ENCODE measurements at places on chromosomes 5 and 9.
A peak's percentile ranks its signal among the peaks of the same experiment; 100 is the strongest.

DNA sequence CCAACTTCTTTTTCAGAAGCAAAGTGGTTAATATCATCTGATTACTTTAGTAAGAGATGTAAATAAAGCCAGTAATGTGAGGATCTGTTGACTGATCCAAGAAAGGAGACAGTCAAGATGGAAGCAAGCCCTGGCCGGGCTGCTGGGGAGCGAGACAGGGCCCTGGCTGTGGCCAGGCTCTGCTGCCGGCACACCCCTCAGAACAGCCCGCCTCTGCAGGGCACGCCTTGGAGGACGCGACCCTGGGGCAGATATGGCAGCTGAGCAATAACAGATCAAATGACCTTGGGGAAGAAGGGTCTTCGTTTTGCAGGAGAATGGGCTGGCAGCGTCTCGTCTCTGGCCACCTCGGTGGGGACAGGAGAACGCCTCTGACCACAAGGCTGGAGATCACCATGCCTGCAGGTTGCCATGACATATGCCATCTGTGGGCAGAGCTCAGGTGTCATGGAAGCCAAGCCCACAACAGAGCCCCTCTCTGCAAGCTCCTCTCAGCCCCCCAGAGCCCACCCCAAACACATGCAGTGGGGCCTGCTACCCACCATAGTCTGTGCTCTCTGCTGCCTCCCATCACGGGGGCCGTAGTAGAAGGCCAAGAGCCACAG, 206.5 kb downstream of the FANCC start:
- no peak for DNase-seq

GRCh38 chr9:89730715-89731114, 125.9 kb downstream of the GADD45G start:
- DNase-seq = no peak

DNA sequence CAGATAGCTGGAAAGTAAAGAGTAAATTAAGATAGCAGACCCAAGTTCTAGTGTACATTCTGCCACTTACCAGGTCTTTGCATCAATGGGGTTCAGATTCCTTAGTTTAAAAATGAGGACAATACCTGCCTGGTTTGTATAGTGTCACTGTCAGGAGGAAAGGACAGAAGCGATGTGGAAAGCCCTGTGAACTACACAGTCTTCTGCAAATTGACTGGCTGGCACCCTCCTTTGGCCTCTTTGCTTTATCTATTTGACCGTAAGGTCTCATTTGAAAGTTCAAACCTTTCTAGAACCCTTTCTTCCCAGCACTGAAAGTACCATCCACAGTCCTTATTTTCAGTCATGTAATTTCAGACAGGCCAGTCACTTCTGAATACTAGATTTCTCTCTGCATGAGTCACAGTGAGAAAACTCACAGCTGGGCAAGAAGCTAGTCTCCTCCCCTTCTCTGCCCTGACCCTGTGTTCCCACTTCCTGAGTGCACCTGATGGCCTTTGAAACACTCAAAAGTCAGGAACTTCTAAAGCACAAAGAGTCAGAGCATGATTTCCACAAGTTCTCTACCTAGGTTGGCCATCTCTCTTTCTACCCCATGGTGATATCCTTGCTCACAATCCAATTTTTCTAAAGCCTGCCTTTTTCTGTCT, 91.3 kb upstream of the RASEF start:
- DNase-seq = no peak

DNA sequence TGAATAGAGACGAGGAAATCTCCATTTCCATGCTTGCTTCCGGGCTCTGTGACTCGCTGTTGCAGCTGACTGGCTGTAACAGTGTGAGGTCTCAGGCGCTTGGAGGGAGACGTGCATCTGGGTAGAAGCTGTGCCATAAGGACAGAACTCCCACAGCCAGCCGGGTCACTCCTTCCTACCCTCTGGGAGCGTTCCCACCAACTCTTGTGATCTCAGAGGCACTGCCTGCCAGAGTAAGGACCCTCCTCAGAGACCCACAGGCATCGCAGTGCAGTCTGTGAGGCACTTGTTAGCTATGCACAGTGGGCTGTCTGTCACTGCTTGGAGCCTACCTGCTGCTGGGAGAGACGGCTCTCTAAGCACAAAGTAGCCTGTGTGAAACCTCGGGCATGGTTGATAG, 203.4 kb upstream of the SEMA6A start:
- DNase-seq = no peak

- peak; percentile 10 for DNase-seq
Measured at GRCh38 chr5:82793808-82794419, 283.3 kb downstream of the TMEM167A start.

- DNase-seq = no peak
Measured at GRCh38 chr5:173891308-173892116, 3.4 kb downstream of the CPEB4 start.

DNA sequence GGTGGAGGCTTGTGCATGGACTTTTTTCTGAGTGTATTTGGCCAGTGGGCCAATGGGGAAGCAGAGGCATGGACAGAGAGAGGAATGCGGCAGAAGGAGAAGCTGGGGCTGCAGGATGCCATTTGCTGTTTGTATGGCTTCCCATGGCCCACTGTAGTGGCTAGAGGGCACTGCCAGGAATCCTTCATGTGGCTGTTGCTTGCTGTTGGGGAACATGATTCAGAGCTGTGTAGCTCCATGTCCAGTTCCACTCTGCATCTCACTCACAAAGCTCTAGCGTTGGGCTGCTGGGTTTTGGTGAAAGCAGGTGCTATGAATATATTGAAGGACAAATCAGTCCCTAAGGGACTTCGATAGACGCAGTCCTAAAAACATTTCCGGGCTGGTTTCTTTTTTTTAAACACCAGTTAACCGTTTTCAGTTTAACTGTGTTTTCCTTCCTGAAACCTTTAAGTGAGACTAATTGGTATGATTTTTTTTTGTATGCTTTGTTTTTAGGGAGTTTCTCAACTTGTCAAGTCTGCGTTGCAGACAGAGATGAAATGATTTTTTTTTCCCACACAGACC, 51.3 kb downstream of the SLC22A5 start:
- DNase-seq = no peak

- no peak for DNase-seq
Measured at GRCh38 chr9:83299094-83299493, 236.2 kb upstream of the RASEF start.

GRCh38 chr5:82031220-82032119, 59.6 kb downstream of the ATG10 start:
- no peak for DNase-seq

DNA sequence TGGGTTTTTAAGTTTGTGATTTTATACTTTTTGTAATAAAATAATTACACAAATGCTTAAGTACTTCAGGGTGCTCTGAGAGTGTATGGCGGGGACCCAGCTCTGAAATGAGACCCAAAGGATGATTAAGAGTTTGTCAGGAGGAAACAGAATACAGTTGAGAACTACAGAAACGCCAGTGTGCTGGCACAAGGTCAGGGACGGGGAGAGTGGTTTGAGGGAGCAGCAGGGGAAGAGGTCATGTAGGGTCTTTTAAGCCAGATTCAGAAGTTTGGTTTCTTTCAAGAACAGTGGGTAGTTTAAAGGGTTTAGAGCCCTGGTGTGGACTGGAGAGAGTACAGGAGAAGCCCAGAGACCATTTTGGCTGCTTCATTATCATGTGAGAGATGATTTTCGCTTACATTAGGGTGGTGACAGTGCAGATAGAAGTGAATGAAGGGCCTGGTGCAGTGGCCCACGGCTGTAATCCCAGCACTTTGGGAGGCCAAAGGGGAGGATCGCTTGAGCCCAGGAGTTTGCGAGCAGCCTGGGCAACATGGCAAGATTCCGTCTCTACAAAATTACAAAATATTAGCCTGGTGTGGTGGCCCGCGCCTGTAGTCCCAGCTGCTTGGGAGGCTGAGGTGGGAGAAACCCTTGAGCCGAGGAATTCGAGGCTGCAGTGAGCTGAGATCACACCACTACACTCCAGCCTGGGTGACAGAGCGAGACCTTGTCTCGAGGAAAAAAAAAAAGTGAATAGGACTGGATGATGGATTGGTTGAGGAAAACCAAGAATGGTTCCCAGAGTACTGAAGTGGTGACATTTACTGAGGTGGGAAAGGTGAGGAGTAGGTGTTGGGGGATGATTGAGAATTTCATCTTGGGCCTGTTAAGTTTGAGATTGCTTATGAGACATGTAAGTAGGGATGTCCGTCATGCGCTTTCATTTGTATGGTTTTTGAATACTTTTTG, 1.4 kb upstream of the ETF1 start:
- DNase-seq = no peak

DNA sequence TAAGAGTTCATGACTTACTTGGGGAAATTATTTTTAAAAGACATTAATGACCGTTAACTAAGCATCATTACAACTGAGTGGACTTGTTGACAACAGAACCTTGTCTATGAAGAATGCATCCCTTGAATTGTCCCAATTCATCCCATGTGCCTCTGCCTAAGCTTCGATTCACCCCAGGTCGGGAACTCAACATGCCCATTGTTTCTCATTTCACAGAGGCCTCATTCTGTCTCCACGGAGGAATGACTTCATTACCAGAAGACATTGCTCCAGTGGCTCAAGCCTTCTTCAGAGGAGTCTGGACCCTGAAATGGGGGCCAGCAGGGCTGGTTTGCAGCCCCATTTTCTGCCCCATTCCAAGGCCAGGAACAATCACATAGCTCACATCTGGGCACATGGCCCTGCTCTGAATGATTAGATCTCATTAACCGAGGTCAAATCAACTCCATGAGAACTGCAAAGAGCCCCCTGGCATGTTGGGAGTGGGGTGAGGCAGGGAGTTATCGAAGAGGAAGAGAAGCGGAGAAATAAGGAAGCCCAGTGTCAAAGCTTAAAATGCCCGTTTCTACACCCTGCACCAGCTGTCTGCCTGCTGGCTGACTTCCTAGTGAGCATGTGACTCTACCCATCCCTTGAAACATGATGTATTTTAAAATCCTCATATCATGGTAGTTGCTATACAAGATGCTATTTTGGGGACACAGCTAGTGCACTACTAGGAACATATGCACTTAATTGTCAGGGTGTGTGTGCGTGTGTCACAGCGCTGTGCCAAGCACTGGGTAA, 137.3 kb downstream of the LHFPL2 start:
- DNase-seq = no peak

GRCh38 chr5:32520356-32520755, 65.0 kb upstream of the SUB1 start:
- DNase-seq = no peak

DNA sequence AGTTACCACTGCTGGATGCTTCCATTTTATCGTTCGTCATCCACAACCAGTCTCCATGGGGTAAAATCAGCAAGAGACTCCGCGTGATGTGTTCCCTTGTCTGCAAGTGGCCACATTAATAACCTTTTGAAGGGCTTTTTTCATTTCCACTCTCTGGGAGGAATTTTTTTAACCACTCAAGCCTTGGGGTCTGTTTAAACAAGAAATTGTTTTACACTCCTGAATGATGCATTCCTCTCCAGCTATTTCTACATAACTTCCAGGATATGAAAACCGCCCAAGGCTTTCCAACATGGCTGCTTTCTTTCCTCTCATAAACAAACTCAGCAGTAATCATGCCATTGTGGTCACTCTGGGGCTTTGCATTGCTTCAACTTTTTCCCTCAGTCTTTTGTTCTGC, 217.2 kb upstream of the DAPK1 start:
- no peak for DNase-seq

DNA sequence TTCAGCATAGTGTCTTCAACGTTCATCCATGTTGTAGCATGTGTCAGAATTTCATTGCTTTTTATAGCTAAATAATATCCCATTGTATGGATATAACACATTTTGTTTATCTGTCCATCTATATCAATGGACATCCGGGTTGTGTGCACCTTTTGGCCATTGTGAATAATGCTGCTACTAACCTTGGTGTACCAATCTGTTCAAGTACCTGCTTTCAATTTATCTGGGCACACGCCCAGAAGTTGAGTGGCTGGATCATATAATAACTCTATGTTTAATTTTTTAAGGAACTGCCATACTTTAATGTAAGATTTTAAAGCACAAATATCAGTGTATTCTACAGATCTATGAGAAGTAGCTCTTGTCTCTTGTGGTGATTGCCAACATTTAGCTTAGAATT, 43.5 kb downstream of the SCAI start:
- no peak for DNase-seq

DNA sequence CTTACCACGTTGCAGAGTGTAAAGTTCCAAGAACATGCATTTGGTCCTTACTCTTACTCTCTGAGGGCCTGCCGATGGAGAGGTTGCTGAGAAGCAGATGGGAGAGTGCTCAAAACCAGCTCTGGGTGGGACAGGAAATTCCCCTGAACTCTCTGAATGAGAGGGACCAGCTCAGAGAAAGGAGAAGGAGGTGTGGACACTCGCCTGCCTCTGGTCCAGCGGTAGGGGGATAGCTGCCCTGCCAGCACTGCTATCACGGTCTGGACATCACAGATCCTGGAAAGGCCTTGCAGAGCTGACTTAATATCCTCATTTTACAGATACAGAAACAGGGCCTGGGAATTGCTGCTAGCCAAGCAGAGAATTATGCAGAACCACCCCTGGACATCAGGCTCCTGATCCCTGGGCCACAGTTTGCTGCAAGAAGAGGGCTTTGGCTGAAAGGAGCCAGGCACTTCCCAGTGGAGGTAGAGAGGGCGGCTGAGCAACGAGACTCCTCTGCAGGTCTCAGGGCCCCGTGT, 4.9 kb downstream of the TRAF1 start:
- DNase-seq = no peak

DNA sequence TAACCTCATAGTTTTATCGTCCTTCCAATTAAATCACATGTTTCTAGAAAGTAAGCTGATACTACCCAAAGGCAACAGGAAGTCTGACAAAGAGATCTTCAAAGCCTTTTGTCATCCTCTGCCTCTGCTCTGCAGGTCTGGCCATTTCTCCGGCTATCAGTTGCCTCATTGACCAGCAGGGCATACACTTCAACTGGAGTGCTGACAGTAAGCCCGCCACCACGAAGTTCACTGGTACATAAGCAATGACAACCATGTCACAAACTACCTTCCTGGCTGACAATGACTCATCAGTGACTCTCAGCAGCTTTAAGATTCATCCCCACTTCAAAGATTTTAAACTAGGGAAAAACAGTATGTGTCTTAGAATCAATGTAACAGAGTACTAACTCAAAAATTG, 20.6 kb downstream of the SPTLC1 start:
- no peak for DNase-seq

- DNase-seq = no peak
Measured at GRCh38 chr9:112422417-112423148, 42.7 kb downstream of the HSDL2 start.

- no peak for DNase-seq
Measured at GRCh38 chr5:109354761-109355160, 55.0 kb downstream of the PJA2 start.

DNA sequence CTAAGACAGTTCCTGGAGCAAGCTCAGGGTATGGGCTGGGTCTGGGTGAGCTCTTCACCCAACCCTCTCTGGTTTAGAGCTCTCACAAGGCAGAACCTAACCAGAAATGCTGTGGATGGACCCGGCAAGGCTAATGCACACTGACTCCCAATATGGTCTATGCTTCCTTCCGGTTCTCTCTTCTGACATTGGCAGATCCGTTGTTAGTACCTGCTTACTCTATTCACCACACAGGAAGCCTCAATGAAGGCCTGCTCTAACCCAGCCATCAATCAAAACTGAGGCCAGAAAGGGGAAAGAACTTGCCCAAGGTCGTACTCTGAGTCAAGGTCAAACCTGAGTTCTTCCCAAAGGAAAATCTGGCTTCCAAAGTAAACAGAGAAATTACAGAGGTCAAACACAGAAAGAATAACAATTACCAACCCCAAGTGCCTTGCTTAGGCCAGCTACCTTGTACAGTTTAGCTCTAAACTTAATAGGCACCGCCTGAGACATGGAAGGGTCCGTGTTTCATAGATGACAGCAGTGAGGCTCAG, 46.0 kb upstream of the AKNA start:
- DNase-seq = no peak
